PC-9 (cell line): ENCODE measurements at places on chromosomes 13 and 19. TPM values are rescaled to one million over a fixed set of nuclear protein-coding genes. Genes with fewer than 3 reads are reported as not detected.

GRCh38 chr13:67023130-67023876, 206.8 kb downstream of the PCDH9 start:
- peak; percentile 12 for DNase-seq

DNA sequence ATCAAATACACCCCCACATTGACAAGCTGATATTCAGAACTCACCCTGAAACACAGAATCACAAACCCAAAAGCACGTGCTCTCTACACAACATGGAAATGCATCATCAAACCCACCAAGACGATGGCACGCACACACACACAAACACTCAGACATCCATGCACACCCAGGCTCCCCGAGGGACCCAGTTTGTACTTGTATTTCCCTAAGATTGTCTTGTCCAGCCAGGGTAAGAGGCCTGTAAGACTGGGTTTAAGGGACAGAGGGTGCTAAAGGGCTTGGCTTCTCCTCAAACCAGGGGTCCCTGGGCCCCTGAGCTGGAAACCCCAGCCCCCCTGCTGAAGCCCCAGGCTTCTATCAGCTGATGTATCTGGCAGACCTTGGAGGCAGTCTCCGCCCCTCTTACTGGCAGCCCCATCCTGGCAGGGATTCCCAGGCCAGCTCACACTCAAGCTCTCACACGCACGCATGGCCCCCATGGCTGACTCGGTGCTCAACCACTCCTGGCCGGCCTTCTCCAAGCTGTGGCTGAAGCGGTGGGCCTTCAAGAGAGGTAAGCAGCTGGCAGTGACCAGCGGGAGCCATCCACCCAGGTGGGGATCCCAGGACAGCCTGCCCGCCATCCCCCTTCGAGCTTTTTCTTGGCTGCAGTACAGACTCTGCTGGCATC, 6.5 kb downstream of the ARHGEF18 start:
- no peak for DNase-seq

Gene GNG7
- total RNA-seq: 2.8 and 3.0 TPM in 2 replicates

DNA sequence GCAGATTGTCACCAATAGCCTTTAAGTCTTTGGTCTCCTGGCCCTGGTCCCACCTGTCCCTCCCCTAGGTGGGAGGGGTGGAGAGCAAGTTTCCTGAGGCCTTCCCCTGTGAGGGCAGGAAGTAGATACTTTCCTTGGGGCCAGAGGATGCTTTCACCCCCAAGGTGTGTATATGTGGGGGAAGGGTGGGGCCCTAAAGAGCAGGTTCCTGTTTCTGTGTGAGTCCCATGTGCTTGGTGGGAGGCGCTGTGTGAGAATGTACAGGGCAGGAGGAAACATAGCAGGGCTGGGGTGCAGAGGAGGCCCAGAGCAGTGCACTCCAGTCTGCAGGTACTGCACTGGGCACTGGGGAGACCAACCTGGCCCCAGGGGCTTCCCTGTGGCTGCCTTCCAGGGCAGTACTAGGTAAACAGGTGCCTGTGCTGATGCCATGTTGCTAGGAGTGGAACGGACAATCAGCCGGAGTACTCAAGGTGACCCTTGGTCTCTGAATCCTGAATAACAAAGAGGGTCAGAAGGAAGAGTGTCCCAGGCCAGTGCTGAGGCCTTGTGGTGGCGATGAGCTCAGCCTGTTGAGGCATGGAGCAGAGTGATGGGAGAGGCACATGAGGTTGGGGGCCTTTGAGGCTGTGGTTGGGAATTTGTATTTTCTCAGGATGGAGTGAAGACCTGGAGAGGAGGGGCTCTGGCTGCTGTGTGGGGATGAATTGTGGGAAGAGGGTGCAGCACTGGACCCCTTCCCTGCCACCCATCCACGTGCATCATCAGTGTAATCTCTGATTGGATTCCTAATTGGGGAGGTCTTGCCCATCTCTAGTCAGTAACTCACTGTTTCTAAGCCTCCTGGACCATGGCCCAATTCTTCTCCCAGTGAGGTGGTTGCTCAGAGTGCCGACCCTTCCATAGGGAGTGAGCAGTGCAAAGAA, 5.1 kb downstream of the EGLN2 start:
- no peak for DNase-seq

DNA sequence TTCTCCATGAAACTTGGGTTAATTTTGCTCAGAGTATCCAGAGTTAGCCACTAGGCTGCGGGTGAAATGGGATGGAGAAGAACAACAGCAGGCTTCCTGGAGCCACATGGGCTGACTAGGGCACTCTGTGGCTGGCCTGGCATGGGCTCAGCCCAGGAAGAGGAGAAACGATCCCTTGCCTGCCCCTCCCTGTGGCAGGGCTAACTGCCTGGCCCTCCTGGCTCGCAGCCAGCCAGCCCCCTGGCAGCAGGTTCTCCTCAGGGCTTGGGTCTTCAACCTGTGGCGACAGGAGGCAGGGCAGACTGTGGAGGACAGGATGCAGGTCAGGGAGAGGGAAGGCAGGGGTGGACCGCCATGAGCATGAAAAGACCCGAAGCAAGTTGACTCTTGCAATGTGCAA, 78.7 kb upstream of the GPR183 start:
- DNase-seq: no peak

DNA sequence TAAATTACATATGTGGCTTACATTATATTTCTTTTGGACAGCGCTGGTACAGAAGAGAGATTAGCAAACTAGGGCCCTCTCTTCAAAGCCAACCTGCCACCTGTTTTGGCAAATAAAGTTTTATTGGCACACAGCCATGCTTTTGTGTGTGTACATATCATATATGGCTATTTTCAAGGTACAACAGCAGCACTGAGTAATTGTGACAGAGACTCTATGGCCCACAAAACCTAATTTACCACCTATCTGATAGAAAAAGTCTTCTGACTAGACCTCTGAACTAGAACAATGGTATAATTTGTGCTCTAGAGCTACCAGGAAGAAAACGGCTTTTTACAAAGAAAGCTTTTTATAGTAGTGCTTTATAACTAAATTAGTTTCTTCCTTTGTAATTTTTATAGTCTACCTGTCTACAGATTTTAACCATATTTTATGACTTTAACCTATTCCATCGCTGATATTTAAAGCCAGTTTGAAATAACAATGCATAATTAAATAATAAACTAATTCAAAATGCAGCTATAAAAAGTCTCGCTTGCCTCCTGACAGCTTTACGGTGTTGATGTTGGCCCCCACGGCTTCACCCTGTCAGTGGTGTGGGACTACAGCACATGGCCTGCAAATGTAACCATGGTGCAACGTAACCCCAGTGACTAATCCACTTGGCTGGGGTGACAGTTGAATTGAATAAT, 17.7 kb upstream of the DPY19L3 start:
- no peak for DNase-seq

- DNase-seq: peak; percentile 92
These were observed 3.2 kb downstream of the ARHGAP35 start for GRCh38 chr19:46863818-46864629.

Gene DNAAF3
- 51.8 and 76.6 TPM in 2 replicates for total RNA-seq
